ENCODE measurements at places on chromosomes 1 and 21. TPM values are rescaled to one million over a fixed set of nuclear protein-coding genes. Genes with fewer than 3 reads are reported as not detected.

Gene LCE2C
- total RNA-seq: not detected

Gene CD1B
- not detected for total RNA-seq

Gene LRRC38
- total RNA-seq: 0.71 TPM

Gene SPRR5
- total RNA-seq: not detected

Gene SOX13
- 7.9 TPM for total RNA-seq

Gene FALEC
- total RNA-seq: not detected

Gene PLA2G5
- total RNA-seq: not detected

Gene HAO2
- not detected for total RNA-seq

Gene TMOD4
- total RNA-seq: 0.87 TPM

Gene KCNA2
- not detected for total RNA-seq

Gene KRTAP10-12
- not detected for total RNA-seq

Gene APH1A
- total RNA-seq: 134 TPM

Gene LCE2B
- not detected for total RNA-seq

Gene ARTN
- total RNA-seq: not detected

Gene ERRFI1
- total RNA-seq: 143 TPM

Gene IKBKE
- total RNA-seq: 13.8 TPM

Gene SPRR3
- not detected for total RNA-seq

Gene DNAI4
- total RNA-seq: 0.30 TPM

Gene RXFP4
- total RNA-seq: 0.55 TPM

Gene AGTRAP
- 69.3 TPM for total RNA-seq

Gene RASAL2
- 29.7 TPM for total RNA-seq

Gene PODN
- not detected for total RNA-seq

Gene S100A8
- total RNA-seq: not detected

Gene TAS1R1
- total RNA-seq: not detected

Gene LHX8
- total RNA-seq: not detected

Gene NBPF10
- 1.2 TPM for total RNA-seq

Gene FAM177B
- not detected for total RNA-seq

Gene DCST1
- total RNA-seq: 0.17 TPM

Gene SYDE2
- 3.7 TPM for total RNA-seq

Gene EFNA1
- 3.6 TPM for total RNA-seq

Gene OR6N1
- not detected for total RNA-seq

Gene CFAP107
- not detected for total RNA-seq

Gene TAS1R2
- total RNA-seq: not detected

Gene GJA5
- total RNA-seq: not detected

Gene AIRE
- total RNA-seq: not detected

Gene KRTAP11-1
- not detected for total RNA-seq

Gene METTL18
- 10.6 TPM for total RNA-seq

Gene NBPF4
- total RNA-seq: not detected

Gene PCAT6
- not detected for total RNA-seq

Gene RTCA
- total RNA-seq: 31.1 TPM

Gene AGL
- 5.3 TPM for total RNA-seq
